ENCODE measurements at places on chromosomes 2 and 18.

DNA sequence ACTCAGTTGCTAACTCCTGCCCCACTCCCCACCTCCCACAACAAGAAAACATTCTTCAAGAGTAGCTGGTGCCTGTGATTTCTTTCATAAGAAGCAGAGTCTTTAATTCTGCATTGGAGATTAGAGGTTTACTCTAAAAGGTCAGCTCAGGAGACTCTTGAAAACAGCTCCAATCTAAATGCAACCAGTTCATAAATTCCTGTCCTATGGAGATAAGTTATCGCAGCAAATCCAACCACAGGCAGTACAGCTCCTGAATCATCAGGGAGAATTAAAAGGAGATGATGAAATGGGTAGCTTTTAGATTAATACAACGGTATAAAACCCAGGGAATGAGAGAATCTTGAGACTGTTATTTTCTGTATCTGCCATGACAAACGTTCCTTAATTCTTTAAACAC, 130.7 kb downstream of the SOCS6 start:
- DNase-seq, result no peak

DNA sequence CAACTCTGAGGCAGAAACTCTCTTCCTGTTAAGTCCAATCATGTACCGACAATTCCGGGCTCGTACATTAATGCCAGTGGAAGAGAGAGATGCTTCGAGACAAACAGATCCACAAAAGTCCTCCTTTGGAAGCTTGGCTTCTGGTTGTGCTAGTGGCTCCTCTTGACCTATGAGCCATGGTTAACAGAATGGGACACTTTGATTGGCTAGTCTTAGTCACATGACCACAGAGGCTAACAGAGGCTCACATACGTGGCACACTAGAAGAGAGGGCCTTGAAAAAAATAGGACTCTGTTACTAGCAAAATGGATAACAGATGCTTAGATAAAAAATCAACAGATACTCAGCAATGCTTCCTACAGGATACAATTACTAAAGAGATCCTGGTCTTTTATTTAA, 1211.9 kb upstream of the GYPC start:
- DNase-seq, result no peak

- no peak for DNase-seq
Measured at GRCh38 chr2:168528469-168528868, 72.4 kb downstream of the CERS6 start.

- no peak for DNase-seq
Measured at GRCh38 chr2:101003278-101003775, 1.2 kb downstream of the RPL31 start.

- no peak for DNase-seq
Measured at GRCh38 chr2:43087413-43087812, 139.0 kb downstream of the ZFP36L2 start.

DNA sequence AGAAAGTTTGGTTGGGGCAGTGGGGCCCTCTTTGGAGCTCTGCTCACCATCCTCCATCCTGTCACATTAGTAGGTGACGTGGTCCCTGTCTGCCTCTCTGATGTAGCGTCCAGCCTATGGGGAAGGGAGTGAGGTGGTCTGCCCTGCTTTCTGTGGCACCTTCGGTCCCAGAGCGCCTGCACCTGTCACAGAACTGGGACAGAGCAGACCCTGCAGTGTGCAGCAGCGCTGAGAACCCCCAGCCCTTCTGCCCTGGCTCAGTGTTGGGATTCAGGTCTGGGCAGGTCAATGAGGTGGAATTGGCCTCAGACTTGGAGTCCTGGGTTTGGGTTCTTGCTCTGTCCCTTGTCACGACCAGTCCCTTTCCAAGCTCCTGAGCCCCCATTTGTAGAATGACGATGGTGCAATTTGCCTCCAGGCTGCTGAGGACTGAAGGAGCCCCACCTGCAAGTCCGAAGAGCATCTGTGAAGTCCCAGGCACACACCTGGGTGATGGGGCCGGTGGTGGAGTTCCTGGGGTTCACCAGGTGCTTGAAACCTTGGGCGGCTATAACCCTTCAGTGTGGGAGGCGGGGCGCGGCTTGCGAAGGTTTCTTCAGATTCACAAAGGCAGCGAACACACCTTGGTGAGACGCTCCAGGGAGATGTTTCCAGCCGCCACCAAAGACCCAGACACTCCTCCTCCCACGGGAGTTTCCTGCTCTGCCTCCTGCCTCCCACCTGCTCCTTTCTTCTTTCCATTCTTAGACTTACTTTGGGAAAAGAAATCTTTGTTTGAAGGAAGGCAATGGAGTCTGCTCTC, 265.4 kb upstream of the HDAC4 start:
- no peak for DNase-seq

All from stimulated activated CD8-positive, alpha-beta memory T cell treated with anti-CD3 and anti-CD28 coated beads, Interleukin-12 subunit alpha, Interleukin-12 subunit beta, amount 100 ng/mL, for 4 hours (primary cell).